Lower leg skin (tissue), 4 donors: ENCODE measurements at places on chromosomes 11 and 22. TPM values are rescaled to one million over a fixed set of nuclear protein-coding genes. Genes with fewer than 3 reads are reported as not detected.

GRCh38 chr11:33273656-33274055 lies 16.5 kb downstream of the HIPK3 start:
- no peak for DNase-seq

DNA sequence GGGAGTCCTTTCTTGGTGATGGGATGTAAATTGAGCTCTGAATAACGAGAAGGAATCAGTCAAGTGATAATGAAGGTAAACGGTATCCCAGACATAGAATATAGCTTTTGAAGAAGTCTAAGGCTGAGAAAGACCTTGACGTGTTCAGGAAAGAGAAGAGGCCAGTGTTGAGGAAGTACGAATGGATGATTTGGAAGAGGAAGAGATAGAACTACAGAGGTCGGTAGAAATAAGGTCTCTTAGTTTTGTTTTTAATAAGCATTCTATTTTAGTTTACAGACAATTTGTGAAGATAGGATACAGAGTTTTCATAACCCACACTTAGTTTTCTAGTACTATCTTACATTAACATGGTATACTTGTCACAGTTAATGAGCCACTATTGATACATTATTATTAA lies 1598.1 kb downstream of the FAM181B start:
- no peak for DNase-seq

DNA sequence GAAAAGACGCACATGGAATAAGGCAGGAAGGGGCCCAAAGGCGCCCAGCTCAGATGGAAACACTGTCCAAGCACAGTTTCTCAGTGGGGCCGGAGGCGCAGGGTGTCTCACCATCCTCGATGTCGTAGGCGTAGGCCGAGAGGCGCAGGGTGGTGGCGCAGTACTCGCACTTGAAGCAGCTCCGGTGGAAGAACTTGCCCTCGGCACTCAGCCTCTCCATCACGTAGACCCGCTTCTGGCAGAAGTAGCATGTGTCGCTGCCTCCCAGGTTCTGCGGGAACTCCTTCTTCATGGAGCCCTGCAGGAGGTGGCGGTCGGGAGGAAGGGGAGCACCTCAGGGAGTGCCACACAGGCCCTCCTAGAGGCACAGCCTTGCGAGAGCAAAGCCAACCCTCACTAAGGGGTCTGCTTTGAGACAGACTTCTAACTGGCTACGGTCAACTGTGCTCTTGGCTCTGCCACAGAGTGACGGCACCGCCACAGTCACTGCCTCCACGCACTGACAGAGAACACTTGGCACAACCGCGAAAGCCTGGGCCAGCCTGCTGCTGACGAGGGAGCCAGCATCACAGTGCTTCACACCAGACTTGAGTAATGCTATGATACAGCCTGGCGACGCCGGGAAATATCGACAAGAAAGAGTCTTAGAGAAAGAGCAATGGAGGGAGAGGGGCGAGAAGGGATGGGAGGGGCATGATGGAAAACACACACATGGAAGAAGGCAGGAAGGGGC lies 97.6 kb upstream of the BID start:
- no peak for DNase-seq

- no peak for DNase-seq
Observed at GRCh38 chr22:45832180-45832579, 144.8 kb downstream of the WNT7B start.

DNA sequence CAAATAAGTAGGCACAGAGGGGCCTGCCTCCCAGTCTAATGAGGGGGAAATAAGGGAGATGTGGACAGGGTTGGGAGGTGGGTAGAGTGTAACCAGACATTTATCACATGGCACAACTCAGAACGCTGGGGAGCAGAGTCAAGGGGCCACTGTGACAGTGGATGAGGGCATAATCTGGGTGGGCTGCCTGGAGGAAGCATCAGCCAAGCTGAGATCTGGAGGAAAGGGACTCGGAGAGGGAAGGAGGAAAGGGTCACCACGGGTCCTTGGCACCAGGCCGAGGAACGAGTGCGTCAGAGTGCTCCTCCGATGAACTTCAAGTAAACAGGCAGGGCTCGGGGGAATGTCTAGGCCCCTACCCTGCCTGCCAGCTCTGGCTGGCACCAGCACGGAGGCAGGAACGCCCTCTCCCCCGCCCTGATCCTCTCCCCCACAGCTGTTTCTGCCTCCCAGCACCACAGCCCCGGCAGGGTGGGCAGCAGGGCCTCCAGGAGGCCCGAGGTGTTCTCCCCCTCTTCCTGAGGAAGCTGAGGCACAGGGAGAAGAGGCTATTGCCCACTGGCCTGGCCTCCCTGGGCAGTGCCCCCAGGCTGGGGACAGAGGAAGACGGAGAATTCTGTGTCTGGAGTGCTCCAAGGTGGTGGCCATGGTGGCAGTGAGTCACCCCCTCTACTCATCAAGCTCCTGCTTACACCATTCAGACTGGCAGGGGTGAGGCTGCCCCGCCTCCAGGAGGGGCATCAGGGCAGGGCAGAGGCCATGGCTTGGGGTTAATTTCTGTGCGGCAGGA lies 4.2 kb downstream of the ALDH3B1 start:
- peak; percentile 92 for DNase-seq

GRCh38 chr11:116211147-116211546 lies 561.6 kb downstream of the BUD13 start:
- DNase-seq: no peak

- DNase-seq: no peak
Observed at GRCh38 chr11:134939905-134940304, 527.9 kb upstream of the B3GAT1 start.

- no peak for DNase-seq
Observed at GRCh38 chr11:72513411-72513810, 79.1 kb upstream of the CLPB start.

DNA sequence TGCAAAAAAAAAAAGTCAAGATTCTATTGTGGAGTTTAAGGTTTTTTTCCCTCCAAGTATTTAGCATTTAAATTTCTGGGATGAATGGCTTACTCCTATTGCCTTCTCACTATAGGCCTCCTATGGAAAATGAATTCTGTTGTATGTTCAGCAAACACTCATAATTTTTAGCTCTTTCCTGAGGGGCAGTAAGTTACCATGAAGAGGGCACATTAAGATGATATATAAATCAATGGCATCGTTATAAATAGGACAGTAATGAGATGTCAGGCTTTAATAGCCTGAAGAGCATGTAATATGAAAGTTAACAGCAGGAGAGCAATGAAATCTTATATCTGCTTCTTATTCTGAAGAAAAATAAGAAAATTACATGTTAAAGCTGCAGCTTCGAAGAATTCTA lies 32.9 kb downstream of the C11orf87 start:
- no peak for DNase-seq

DNA sequence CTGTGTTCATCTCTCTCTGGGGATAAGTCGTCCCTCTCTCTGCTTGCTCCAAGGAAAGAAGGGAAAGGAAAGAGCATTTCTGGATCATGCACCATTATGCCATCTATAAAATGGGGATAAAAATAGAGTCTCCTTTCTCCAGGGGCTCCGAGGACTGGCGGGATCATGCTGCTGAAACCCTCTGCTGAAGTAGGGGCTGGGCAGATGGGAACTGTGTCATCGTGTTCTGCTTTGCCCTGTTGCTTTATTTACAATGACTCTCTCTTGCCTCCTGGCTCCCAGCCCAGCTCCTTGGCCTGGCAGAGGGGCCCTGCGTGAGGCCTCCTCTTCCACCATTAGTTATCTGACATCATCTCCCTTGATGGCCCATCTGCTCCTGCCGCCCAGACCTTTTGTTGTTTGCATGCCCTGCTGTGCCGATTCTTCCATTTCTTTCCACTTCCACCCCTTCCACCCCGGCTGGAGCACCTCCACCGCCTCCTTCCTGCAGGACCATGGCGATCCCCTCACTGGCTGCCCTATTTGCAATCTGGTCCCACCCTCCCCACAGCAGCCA lies 200.9 kb downstream of the MYO18B start:
- DNase-seq: no peak

DNA sequence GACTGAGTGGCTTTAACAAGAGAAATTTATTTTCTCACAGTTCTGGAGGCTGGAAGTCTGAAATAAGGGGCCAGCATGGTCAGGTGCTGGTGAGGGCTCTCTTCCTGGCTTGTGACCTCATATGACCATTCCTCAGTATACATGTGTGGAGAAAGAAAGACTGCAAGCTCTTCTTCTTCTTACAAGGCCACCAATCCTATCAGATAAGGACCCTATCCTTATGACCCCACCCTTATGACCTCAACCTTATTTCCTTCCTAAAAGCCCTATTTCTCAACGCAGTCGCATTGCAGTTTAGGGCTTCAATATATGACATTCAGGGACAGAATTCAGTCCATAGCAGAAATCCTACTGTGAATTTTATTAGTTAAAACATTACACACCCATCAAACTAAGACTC lies 124.4 kb upstream of the RAG2 start:
- no peak for DNase-seq

DNA sequence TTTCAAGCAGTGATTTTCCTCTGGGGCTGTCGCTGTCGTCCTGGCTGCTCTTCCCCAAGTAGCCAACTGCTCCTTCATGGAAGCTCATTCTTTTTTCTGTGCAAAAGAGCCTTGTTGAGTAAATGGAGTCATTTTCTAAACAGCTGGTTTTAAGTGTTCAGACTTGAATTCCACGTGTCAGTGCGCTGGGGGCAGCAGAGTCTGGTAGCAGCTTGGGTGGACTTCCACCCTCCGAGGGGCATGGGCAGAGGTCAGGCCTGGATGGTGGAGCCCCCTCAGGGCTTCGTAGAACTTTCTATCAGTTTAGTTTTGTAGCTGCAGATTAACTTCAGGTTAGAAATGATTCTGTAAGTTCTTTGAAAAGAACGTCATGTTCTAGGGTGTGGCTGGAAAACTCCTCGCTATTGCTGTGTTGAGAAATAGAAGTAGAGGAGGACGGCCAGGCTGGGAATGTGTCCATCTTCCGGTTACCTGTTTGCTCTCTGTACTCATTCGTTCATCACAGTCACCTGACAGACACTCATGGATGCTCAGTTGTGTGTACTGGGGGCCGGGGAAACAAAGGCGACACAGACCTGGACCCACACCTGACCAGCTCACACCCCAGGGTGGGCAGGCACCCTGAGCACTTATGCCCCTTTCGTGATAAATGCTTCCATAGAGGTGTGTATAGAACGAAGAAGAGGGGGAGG lies 270.7 kb downstream of the TBC1D22A start:
- DNase-seq: peak; percentile 61

DNA sequence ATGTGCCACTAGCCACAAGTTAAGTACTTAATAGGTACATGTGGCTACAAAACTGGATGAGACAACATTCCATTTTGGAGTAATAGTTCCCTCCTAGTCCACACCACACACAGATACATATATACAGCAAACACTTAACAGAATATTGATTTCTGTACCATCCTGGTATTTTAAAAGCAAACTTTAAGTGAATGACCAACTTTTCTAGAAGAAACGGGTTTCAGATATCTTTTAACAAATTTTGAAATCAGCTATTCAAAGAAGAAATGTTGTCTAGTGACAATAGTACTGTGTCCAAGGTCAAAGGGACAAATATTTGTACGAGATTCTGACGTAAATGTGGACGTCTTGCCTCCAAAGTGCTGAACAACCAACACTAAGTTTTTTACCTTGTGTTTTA lies 12.3 kb upstream of the CARD16 start:
- no peak for DNase-seq

GRCh38 chr11:62728171-62728988 lies at the start of gene TTC9C:
TSS of gene TTC9C (plus strand) at chr11:62728486. CDS start at chr11:62728849, 363 bp downstream.
- DNase-seq: peak; percentile 97

GRCh38 chr11:129423426-129423825 lies 47.8 kb downstream of the BARX2 start:
- DNase-seq: no peak

GRCh38 chr11:119615003-119615881 lies 113.8 kb downstream of the NECTIN1 start:
- peak; percentile 33 for DNase-seq

DNA sequence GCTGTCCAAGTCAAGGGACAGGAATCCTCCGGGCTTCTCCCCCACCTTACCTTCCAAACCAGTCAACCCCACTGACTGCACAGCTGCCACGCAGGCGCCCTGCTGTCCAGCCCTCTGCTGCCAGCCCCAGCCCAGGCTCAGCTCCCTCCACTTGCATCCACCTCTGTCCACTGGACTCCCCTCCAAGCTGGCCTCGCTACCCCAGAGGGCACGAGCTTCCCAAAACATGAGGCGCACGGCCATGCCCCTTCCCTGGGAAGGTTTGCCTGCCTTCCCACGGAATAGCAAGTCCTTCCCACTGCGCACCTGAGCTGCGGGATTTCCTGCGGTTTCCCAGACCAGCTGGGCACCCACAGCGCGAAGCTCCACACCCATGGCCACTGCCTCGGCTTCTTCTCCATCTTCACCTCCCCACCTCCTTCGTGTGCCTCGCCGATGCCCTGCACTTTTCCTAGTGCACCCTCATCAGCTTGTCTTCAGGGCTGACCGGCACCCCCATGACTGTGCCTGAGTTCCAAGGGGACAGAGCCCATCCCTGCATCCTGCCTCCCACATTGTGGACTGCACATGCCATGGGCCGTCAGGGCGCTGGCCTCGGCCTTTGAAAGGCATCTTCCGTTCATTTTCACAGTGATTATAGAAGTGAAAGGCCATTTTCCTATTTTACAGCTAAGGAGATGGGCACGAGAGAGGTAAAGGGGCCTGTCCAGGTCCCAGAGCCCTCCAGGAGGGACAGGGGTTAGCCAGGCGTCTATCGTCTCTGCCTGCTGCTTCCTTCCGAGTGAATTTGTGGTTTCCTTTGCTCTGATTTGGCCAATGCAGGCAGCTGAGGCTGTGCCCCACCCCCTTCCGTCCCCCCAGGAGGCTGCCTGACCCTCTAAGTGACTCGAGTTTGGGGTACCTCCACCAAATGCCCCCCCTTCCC lies 16.4 kb downstream of the IFITM10 start:
- DNase-seq: peak; percentile 83

- DNase-seq: no peak
Observed at GRCh38 chr22:39665229-39665628, 94.7 kb downstream of the CACNA1I start.

GRCh38 chr11:121534131-121535093 lies 81.6 kb upstream of the SORL1-AS1 start:
- DNase-seq: peak; percentile 16

DNA sequence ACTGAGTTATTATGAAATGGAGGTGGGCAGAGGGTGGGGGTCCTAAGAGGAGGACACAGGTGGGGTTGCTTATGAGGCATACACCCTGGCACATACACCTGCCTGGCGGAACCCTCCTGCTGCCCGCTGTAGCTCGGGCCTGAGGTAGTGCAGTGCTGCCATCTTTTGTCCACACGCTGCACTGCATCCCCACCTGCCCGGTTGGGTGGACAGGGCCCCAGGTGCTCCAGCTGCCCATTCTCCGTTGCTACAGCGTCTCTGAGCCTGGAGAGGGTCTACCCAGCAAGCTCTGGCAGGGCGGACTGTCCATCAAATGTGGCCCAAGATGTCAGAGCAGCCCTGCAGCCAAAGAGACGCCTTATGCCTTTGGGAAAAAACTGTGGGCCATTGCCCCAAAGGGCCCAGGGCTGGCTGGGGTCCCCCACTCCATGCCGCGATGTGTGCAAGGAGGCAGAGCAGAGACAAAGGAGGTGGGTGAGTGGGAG lies 131.2 kb downstream of the BUD13 start:
- DNase-seq: peak; percentile 74

Gene MAP6
- total RNA-seq: 6.2 TPM

Gene MS4A7
- total RNA-seq: 2.4 TPM

Gene COMMD9
- 57.6 TPM for total RNA-seq

Gene C11orf21
- total RNA-seq: 1.4 TPM

Gene OR10A2
- not detected for total RNA-seq

Gene APOA5
- not detected for total RNA-seq

Gene KCNK4
- total RNA-seq: not detected

Gene MYRF
- 1.4 TPM for total RNA-seq

Gene GSTP1
- total RNA-seq: 1,871 TPM

Gene ADAMTS8
- total RNA-seq: 1.4 TPM

Gene IL17REL
- not detected for total RNA-seq

Gene KRTAP5-4
- total RNA-seq: not detected

Gene HEPACAM
- 1.9 TPM for total RNA-seq

Gene CNGA4
- not detected for total RNA-seq
